Peyer's patch (tissue), 4 donors: ENCODE measurements at places on chromosomes 12 and 14. TPM values are rescaled to one million over a fixed set of nuclear protein-coding genes. Genes with fewer than 3 reads are reported as not detected.

GRCh38 chr12:97200181-97200580 lies 262.4 kb upstream of the RMST start:
- no peak for DNase-seq

GRCh38 chr12:50088577-50089335 lies 3.6 kb downstream of the SMARCD1 start:
- DNase-seq = peak; percentile 72

DNA sequence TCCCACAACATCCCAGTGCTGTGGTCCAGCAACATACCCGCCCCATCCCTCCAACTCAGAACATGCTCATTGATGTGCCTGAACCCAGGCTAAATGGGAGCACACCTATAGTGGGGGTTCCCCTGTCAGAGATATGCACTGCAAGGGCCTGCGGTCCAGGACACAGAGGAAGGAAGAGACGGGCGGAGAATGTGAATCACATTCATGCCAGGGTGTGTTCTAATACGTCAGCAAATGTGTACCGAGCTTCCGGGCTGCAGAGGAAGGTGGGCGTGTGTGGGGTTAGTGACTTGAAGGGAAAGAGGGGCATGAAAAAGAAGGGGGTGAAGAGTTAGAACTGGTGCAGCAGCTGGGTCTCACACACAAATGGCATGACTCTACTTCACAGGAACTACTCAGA lies 83.7 kb downstream of the DPF3 start:
- peak; percentile 49 for DNase-seq

DNA sequence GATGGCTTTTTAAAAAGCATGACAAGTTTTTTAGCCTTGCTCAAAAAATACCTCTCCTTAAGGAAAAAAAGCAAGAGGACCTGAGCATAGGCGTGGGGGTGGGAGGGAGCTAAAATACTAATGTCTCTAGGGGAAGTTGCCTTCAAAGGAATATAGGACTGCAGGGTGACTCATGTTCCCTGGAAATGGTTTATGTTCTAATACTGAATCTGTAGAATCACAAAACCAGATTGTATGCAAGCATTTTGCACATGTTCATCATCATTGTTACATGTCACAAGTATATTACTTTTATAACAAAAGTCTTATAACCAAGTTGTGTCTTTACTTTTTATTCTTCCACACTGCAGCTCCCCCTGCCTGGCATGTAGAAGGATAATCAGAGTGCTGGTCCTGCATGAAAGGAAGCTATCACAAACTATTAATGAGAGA lies 36.6 kb downstream of the GPR135 start:
- no peak for DNase-seq

DNA sequence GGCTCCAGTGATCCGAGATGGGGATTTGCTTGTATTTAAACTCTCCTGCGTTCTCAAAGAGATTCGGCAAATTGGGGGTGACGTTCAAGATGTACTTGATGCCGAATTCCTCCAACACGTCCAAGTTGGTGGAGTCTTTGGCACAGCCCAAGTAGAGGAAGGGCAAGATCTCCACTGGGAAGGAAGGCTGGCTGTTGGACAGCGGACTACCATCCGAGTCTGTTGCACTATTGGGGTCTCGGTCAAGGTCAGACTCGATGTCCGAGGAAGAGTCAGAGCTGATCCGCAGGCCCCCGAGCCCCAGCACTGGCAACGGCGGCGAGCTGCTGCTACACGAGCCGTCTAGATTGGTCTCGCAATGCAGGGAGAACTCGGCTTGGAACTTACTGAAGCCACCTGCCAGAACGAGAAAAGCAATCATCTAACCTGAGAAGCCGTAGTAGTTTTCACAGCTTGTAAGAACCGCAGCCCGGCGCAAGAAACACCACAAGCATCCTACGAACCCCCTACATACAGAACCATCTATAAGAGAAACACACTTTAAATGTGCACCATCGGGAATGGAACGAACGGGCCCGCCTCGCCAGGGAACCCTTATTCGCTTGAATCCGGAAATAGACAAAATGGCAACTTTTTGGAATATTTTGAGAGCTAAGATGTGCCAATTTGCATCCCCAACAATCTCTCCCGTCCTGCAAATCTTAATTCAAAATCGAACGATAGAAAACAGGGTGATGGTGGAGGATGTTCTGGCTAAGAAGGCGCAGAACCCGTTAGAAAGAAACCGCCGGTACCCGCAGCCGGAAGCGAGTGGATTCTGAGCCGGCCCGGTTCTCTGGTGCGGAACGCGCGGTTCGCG lies 1.4 kb downstream of the DUSP6 start:
- peak; percentile 54 for DNase-seq

GRCh38 chr12:57983146-57983857 lies 41.9 kb downstream of the ATP23 start:
- no peak for DNase-seq

DNA sequence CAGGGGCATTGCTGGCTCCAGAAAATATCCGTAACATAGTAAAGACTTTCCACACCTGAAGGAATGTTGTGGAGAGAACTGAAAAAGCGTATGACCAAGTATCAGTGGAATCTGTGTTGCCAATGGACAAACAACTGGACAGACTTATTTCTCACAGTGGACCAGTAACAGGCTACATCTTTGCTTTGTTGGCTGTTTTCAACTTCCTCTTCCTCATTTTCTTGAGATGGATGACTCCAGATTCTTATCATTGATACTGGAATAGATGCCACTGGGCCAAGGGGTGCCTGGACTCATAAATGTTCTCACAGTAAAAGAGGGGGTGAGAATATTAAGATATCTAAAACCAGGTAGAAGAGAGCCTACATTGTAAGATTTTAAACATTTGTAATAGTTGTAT lies 6.4 kb downstream of the GAS2L3 start:
- no peak for DNase-seq

The PLBD2 gene
- total RNA-seq = 25.9 TPM

- no peak for DNase-seq
These were observed 101.3 kb downstream of the WIF1 start for GRCh38 chr12:65019696-65020234.

The ACRBP gene
- 5.1 TPM for total RNA-seq

GRCh38 chr12:94704452-94705306 lies 54.3 kb upstream of the TMCC3 start:
- no peak for DNase-seq

- DNase-seq = no peak
These were observed at the start of gene SMOC1 for GRCh38 chr14:69879175-69880043. SMOC1 (plus strand) TSS chr14:69879416; CDS start chr14:69879679, 263 bp downstream.

DNA sequence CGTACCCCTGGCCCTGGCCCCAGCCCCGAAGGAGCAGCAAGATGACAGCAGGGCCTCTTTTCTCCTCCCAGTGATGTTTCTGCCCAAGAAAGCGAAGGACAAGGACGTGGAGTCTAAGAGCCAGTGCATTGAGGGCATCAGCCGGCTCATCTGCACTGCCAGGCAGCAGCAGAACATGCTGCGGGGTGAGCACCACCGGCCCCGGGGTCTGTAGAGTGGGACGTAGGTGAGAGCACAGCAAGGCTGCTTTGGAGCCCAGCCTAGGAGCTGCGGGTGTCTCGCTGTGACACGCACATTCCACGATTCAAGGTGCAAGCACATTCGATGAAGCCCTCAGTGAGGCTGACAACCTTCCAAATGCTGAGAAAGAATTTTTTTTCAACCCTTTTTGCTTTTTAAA lies 5.2 kb upstream of the TEX22 start:
- DNase-seq = no peak

- no peak for DNase-seq
These were observed 545 bp downstream of the LIMA1 start for GRCh38 chr12:50282721-50283228.

The GALNT8 gene
- 58.6 TPM for total RNA-seq

- no peak for DNase-seq
These were observed 147.4 kb upstream of the EGLN3 start for GRCh38 chr14:34098045-34098984.

DNA sequence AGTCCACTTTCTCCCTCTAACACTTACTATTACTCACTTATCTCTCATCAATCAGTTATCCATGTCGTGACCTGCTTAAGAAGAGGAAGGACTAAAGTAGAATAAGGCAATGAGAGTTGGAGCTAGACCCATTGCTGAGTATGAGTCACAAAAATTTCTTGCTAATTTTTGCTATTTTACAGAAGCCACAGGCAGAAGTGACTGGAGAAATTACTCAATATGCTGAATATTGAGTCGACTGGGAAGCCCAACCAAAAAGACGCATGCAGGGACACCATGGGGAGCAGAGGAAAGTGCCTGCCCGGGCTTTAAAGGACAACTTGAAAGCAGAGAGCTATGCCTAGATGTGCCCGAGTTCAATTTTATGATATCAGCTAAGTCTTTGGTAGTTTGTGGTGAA lies 115.4 kb upstream of the FOXG1 start:
- DNase-seq = no peak

DNA sequence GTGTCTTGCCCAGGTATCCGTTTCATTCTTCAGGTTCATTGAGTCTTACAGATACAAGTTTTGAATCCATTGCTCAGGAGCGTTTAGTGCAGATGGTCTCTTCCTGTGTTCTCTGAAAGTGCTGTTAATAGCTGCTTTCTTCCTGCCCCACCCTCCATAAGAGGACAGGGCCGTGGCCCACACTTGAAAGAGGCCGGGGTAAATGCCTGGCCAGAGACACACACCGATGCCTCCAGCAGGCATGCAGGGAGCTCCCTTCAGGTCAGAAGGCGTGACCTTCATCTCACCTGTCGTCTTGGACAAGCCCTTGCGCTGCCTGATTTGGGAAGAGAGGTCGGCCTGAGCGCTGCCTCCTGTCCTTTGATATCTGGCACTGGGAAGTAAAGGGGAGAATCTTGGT lies 11.6 kb downstream of the PRKAB1 start:
- peak; percentile 48 for DNase-seq

The TPH2 gene
- not detected for total RNA-seq

The TGM1 gene
- total RNA-seq = 11.3 TPM
